ENCODE measurements at places on chromosomes 5 and 9. TPM values are rescaled to one million over a fixed set of nuclear protein-coding genes. Genes with fewer than 3 reads are reported as not detected.

GRCh38 chr5:35032356-35032755 is 15.4 kb downstream of the AGXT2 start:
- no peak for DNase-seq

- DNase-seq: no peak
Observed at GRCh38 chr5:80048084-80048780, 13.1 kb downstream of the THBS4 start.

DNA sequence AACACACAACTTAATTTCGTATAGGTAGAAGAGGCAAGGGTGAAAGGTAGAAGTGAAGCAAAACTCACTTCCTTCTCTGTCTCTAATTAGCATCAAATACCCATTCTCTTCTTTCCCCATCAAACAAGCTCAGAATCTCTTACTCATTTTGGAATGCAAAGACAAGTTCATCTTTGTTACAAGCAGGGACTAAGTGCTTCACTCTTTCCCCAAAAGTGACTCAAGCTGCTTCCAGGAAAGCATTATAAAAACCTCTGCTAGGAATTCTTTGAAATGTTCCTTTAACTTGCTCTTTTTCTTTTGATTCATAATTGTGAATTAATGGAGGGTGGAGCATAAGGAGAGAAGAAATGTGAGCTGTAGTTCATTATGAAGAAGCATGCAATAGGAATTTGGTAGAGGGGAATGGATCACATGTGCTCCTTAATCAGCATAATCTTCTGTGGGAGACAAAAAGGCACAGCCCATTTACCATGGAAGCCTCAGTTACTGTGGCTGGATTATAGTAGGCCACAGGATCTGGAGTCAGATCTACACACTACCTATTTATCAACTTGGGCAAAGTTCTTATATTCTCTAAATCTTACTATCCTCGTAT is 109.5 kb upstream of the DPYSL3 start:
- DNase-seq: no peak

DNA sequence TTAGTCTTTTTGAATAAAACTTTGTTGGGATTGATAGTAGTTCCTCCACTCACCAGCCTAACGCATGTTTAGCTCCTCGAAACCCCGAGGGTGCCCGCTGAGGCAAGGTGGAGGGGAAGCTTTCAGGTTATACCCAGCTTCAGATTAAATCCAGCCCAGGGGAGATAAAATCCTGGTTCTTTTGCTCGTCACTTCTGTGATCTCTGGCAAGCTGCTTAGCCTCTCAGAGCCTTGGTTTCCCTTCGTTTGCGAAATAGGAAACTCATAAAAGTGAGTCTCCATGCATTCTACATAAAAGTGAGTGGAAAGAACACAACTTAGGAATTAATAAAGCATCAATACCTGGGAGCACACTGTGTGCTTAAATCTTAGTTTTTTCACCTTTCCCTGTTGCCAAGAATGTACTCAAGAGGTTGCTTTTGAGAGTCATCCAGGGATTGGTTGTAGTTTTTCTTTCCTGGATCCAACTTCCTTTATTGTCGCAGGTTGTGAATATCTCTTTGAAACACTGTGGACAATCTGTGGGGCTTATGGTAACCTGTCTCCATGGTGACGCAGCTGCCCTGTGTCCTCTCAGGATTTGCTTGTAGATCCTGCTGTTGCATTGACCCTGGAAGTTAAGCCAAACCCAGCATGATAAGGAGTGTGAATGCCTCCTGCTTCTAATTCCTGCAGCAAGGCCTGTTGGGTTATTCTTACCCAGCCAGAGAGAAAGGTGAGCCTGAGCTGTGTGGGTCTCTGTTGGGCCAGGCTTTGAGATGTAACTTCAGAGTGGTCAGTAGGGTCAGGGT is 2.0 kb downstream of the GALNT12 start:
- no peak for DNase-seq

GRCh38 chr9:20997503-20998076 is 33.9 kb downstream of the HACD4 start:
- no peak for DNase-seq

DNA sequence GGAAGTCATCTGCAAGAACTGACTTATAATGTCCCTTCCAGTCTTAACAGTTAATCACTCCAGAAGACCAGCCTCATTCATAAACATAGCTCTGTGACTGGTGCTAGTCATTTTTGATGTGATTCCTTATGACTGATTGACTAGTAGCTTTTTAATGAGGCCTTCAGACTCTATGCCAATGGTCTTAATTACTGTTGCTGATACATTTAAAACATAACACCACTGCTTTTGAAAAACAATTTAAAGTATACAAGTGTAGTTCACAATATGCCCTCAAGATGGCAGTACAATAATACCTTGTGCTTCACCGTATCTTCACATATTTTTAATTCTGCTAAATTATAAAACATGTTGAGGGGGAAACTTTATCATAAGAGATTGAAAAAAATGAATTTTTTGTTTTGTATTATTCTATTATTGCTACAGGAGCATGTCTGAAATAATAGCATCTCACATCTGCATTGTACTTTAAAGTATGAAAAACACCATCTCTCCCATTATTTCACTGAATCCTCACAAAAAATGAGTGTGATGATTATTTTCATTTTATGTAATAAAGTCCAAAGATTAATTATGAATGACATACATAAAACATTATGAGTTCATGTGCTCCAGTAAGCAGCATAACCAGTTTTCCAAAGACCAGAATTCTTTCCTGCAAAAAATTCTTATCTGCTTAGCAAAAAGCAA is 55.2 kb upstream of the SHISAL2B start:
- DNase-seq: no peak

GRCh38 chr5:82424211-82424610 is 146.1 kb upstream of the RPS23 start:
- DNase-seq: no peak

ZNF658 gene
- polyA plus RNA-seq: 3.3 TPM

Measured in urinary bladder (tissue), 4 donors.